RPMI8226 (cell line): ENCODE measurements at places on chromosomes 16 and 17.

- DNase-seq: no peak
Observed at GRCh38 chr17:42246515-42246914, 29.7 kb downstream of the STAT5B start.

- DNase-seq: peak; percentile 66
Observed at GRCh38 chr16:3058139-3059030, 7.1 kb upstream of the IL32 start.

DNA sequence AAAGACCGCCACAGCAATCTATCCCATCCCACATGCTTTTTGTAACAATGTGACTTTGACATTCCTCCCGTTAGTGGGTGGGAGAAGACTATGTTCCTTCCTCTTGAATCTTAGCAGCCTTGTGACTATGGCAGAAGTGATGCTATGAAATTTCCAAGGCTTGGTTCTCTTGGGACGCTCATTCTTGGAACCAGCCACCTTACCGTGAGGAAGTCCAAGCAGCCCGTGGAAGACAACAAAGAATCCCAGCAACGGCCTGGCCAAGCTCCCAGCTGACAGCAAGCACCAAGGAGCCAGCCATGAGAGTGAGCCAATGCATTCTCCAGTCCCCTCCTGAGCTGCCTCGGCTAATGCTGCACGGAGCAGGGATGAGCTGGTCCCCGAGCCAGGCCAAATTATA, 62.3 kb downstream of the VPS53 start:
- DNase-seq: no peak

DNA sequence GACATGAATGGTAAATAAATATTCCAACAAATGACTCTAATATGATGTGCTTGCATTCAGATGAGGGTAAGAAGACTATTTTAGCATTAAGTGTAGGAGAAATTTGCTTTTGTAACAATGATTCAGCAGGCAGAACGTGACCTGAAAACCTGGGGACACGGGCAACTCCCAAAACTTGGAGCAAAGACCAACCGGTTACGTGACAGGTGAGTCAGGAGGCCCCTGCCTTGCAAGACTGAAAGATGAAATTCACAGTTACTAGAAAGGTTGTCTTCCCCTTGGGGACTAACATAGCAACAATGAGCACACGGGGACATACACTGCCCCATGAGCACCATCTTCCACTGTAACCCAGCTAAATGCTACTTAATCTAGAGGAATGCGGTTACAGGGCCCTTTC, 33.5 kb upstream of the ERN1 start:
- DNase-seq: no peak

DNA sequence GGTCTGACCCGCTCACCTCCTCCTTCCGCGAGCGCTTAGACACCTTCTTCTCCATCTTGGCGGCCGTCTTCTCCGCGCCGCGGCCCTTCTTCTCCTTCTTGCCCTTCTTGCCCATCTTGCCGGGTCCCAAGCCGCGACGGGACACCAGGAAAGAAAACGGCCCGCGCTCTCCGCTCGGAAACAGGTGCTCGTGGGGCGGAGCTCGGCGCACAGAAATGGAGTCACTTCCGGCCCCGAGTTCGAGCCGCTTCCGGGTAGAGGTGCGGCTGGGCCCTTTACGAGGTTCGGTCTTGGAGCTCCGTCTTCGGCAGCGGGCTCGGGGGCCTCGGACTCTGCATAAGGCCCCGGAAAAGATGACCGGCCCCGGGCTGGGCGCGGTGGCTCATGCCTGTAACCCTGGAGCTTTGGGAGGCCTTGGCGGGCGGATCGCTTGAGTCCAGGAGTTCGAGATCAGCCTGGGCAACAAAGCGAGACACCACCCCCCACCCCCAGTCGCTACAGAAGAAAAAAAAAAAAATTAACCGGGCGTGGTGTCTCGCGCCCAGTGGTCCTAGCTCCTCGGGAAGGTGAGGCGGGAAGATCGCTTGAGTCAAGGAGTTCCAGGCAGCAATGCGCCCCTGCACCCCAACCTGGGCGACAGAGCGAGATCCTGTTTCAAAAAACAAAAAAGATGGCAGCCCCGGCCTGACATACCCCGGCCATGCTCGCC, at the start of gene KLHDC4:
Gene KLHDC4, minus strand, starts transcription at position 211 of the 709 bp plus-strand sequence. Its CDS starts 96 bp downstream, at position 115.
- peak; percentile 86 for DNase-seq

GRCh38 chr16:56987692-56988091, 1.7 kb upstream of the NLRC5 start:
- DNase-seq: no peak

GRCh38 chr17:19760746-19761145, 12.6 kb upstream of the ALDH3A1 start:
- DNase-seq: no peak
